Inflammatory macrophage treated with lipopolysaccharide for 4 hours (primary cell): ENCODE measurements at places on chromosomes 5 and 9.

- peak; percentile 16 for DNase-seq
These were observed 49.2 kb downstream of the TIMD4 start for GRCh38 chr5:156913719-156914370.

DNA sequence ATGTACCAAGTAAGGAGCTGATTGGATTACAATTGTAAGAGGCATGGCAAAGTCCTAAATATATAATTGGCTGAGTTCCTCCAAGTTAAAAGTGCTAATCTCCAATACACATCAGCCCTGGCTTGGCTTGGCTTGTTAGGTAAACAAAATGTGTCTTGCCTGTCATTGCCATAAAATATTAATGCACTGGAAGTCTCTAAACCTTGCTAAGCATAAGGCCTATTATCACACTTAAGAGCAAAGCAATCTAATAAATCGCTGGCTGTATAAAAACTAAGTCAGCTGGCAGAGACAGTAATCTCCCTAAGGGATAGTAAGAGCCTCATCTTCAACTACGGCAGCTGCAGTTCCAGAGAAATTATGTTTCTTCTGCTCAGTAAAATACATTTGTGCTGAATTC lies 418.6 kb upstream of the GRAMD2B start:
- no peak for DNase-seq

- no peak for DNase-seq
These were observed 554.8 kb downstream of the BNC2 start for GRCh38 chr9:16315720-16316119.

DNA sequence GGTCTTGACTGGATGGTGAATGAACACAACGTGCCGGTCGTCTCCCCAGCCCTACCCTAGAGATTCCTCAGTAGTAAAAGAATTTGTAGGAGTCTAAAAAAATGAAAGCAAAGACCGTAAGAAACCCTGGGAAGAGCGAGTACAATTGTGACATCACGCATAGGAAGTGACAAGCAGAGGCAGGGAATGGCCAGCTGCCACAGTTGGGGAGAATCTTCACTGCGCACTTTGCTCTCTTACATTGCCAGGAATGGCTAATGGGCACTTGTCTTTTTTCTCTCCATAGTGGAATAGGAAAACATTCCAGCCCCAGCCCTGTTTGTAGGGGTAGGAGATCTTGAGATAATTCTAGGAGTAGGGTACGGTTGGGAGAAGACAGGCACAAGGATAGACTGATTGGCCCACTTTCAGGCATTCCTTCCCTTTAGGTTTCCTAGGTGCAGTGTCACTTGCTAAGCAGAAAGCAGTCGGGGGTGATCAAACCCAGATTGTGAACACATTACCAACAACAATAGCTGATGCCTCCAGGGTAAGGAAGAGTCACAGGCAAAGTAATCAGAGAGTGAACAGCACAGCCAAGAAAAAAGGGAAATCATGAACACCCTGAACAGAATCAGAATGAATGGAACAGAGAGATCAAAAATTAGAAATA lies 302.7 kb downstream of the MAN2A1 start:
- no peak for DNase-seq

- no peak for DNase-seq
These were observed 53.7 kb downstream of the ZNF622 start for GRCh38 chr5:16411741-16412455.

- DNase-seq, result no peak
These were observed 41.7 kb upstream of the AKNA start for GRCh38 chr9:114429488-114429887.

- DNase-seq, result no peak
These were observed 7.6 kb upstream of the ZNF474 start for GRCh38 chr5:122121479-122122465.

- DNase-seq, result no peak
These were observed 3.7 kb upstream of the RAI14 start for GRCh38 chr5:34652466-34652865.
